ENCODE measurements at places on chromosomes 16 and 17. TPM values are rescaled to one million over a fixed set of nuclear protein-coding genes. Genes with fewer than 3 reads are reported as not detected.

Gene RNF157
- 18.2 TPM for total RNA-seq

Gene PMFBP1
- 3.4 TPM for total RNA-seq

Gene TPSG1
- total RNA-seq: not detected

Gene PRR35
- not detected for total RNA-seq

DNA sequence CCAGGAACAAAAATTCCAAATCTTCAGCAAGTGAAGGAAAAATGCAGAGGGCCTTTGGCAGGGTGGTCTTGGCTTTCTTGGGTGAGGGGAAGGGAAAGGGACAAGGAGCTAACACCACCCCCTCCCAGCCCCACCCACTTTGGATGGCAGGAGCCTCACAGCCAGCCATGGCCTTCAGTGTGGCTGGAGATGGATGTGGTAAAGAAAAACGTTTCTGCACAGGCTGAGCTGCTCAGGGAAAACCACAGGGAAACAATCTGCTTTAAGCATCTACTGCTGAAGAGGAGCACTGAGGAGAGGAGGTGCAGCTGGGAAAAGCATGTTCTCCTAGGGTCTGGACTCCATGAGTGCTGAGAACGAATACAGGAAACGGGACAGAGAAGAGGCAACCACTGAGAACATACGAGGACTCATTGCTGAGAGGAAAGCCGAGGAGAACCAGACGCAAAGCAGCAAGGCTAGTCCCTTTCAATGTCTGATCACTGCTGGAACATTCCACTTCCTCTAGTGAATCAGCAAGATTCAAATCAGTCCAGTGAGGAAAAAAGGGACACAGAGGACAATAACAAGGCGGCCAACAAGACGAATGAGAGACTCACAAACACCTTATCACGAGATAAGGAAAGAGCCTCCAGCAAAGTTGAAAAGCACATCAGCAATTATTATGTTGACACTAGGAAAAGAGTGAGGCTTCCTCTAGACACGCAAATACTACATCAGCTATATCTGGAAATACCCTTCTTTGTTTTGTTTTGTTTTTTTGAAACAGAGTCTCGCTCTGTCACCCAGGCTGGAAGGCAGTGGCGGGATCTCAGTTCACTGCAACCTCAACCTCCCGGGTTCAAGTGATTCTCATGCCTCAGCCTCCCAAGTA, 41.7 kb downstream of the ZZEF1 start:
- peak; percentile 32 for DNase-seq

DNA sequence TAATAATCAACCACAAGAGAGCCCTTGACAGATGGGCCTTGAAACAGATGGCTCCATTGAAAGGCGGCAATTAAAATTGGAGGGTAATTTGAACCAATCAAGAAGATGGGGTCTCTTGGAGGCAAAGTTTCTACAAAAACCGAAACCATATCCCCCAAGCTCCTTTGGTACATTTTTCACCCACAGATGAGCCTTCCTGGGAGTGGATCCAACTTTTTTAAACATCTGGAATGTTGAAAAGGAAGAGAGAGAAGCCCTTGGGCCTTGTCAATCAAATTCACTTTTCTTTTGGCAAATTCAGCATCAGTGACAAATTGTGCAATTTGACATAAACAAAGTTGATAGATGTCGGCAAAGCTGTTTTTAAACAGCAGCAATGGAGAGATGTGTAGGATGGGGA, 13.2 kb upstream of the NUP93 start:
- no peak for DNase-seq

GRCh38 chr16:11612665-11613025, 25.9 kb upstream of the LITAF start:
- no peak for DNase-seq

DNA sequence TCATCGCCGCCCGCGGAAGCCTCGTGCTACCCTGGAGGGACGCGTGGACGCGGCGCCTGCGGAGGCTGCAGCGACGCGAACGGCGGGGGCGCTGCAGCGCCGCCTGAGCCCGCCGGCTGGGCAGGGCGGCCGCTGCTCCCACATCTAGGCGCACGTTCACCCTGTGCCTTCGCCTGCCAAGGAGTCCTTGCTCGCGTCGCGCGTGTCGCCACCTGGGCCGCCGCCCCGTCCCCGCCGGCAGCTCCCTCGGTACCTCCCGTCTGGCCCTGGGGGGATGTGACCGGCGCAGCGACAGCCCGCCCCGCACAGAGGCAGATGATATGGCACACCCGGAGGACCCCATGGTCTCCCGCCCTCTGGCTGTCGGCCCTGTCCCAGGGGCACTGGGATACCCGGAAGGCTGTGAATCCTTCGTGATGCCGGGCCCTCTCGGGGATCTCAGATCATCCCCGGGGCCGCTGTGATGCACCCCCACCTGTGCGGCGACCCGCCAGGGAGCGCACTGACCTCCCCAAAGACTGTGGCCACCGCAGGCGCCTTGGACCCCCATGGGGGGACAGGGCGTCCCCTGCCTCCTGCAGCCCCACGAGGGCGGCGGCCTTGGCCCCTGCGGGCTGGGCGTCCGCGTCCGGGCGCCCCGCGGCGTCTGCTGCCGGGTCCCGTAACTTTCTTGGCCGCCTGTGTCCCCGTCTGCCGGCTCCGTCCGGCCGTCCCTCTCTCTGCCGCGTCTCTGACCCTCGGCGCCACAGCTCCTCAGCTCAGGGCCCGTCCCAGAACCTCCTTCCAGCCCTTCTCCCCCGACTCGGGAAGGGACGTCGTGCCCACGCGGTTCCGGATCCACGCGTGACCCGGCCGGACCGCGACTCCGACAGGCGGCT, 689 bp upstream of the TBC1D24 start:
- DNase-seq: peak; percentile 70

GRCh38 chr17:78223061-78223460, 8.4 kb upstream of the TMEM235 start:
- no peak for DNase-seq

- no peak for DNase-seq
These were observed 19.3 kb upstream of the RBFOX3 start for GRCh38 chr17:79630126-79630525.

- DNase-seq: no peak
These were observed 95.5 kb downstream of the KATNIP start for GRCh38 chr16:27645396-27645795.

- DNase-seq: no peak
These were observed 11.8 kb downstream of the STXBP4 start for GRCh38 chr17:54980375-54980774.
